ENCODE measurements at places on chromosomes 2 and 18.
A peak's percentile ranks its signal among the peaks of the same experiment; 100 is the strongest.

- DNase-seq: no peak
Measured at GRCh38 chr2:112876257-112876970, 34.6 kb upstream of the IL37 start.

DNA sequence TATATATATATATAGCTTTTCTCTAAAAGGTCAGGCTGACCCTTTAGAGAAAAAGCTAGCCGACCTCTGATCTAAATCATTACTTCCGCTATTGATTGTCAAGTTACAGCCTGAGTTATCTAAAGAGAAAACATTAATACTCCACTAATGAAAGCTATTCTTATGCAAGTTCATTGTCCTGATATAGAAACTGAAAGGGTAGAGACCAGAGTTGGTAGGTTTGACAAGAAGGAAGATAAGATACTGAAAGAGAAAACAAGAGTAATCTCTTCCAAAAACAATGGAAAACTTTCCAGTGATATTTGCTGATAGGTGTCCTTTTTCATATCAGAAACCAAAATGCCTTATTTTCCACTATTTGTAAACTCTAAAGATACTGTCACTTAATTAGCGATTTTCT, 62.8 kb upstream of the SLC39A10 start:
- no peak for DNase-seq

GRCh38 chr2:66805016-66805865, 370.3 kb downstream of the MEIS1 start:
- no peak for DNase-seq

GRCh38 chr18:46071653-46072375, at the start of gene PSTPIP2:
Gene PSTPIP2 (minus strand): TSS chr18:46072260. CDS start chr18:46072188, 72 bp downstream.
- DNase-seq: peak; percentile 75

DNA sequence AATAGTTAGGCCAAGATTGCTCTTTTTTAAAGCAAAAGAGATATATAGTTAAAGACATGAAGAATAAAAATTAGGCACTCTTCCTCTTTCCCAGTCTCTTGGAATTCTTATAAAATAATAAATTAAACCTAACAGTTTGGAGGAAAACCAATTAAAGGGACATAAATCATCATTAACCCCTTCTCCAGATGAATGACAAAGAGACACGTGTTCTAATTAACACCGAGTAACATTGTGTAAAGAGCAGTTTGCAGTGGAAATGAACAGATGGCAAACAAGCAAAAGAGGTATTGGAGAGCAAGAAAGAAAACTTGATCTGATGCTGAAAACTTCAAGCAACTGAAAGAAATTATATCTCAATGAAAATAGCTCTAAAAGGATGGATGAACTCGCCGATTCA, 48.4 kb downstream of the BCL2 start:
- DNase-seq: no peak

DNA sequence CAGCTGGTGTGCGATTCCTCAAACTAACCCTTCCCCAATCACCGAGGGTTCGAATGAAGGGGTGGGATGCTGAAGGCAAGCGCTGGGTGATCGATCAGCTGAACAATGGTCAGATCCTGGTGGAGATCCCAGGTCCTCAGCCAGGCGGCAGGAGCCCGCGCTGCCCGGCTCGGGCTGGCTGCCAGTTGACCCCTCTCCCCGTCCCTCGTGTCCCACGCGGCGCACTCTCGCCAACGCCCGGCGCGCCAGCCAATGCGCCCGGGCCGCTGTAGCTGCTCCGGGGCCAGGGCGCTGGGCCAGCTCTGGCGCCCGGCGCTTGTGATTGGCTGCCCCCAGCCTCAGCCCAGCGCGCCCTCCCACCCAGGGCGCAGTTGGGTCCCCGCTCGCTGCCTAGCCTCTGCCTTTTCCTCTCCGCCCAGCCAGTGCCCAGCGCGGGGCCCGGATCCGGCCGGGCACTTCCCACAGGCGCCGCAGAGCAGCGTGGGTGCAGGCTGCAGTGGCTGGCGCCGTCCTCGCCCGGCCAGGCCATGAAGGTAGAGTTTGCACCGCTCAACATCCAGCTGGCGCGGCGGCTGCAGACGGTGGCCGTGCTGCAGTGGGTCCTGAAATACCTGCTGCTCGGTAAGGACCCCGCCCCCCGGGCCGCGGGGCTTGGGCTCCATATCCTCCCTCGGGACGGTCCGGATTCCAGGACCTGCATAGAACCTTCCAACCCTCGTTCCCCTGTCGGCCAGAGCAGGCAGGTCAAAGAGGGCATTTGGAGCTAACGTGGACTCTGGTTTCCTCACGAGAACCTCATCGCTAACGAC, at the start of gene MOGAT1:
TSS of gene MOGAT1 (plus strand) at position 400 of the 809 bp plus-strand sequence. CDS start at position 528, 128 bp downstream.
- DNase-seq: peak; percentile 41

- DNase-seq: no peak
Measured at GRCh38 chr2:170985407-170985806, 56.4 kb downstream of the GORASP2 start.

- DNase-seq: no peak
Measured at GRCh38 chr2:54969940-54970338, 80.3 kb downstream of the RTN4 start.

DNA sequence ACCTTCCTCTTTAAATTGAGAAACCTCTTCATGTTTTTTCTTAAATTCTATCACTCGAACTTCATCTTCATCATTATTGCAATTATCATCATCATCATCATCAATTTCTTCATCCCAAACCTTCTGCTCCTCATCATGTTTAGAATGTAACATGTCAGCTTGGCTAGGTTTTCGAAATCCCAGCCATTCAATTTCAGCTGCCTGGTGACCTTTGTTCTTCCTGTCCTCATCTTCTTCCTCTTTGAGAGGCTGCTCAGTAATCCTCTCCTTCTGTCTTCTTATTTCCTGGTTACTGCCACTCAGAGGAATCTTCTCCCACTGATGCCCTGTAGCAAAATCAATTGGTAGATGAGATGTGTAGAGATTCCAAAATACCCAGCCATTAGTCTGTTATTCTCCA, 4.2 kb downstream of the ERMN start:
- DNase-seq: no peak

DNA sequence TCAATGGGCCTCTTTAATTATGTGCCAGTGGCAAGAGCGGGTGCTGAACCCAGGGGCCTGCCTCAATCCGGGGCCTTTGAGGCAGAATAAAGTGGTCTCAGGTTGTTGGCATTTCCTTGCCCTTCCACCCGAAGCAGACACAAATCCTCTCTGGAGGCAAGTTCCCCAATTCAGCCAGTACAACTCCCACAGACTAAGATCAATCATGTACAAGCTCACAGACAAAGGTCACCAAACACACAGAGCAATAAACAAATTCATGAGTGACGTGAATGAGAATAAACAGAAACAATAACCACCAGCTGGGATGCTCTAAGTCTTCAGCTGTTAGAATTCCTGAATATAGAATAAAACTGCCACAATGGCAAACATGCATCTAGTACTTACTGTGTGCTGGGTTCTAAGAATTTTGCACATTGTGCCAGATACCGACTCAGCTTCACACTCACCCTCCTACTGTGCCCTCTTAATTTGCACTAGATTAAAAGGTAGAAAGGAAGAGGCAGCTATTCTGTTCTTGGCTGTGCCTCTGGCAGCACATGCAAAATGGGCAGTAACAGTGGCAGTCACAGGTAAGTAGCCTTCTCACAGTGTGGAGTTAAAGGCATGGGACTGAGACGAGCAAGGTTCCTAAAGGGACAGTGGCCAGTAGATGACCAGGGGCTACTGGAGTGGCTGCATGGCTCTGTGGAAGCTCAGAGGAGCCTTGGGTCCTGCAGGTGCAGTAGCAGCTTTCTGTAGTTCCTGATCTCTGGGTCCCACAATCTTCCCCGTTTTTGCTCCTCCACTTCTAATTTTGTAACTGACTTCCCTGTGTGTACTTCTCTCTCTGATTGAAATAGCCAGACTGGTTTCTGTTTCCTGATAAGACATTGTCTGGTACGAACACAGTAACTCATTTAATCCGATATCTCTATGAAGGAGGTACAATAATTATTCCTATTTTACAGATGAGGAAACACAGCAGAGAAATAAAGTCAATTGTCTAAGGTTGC, 34.6 kb upstream of the IL1B start:
- DNase-seq: no peak

- peak; percentile 69 for DNase-seq
Measured at GRCh38 chr2:217714287-217714751, 288.5 kb downstream of the TNS1 start.

GRCh38 chr18:2984703-2985261, 28.2 kb downstream of the LPIN2 start:
- DNase-seq: no peak

DNA sequence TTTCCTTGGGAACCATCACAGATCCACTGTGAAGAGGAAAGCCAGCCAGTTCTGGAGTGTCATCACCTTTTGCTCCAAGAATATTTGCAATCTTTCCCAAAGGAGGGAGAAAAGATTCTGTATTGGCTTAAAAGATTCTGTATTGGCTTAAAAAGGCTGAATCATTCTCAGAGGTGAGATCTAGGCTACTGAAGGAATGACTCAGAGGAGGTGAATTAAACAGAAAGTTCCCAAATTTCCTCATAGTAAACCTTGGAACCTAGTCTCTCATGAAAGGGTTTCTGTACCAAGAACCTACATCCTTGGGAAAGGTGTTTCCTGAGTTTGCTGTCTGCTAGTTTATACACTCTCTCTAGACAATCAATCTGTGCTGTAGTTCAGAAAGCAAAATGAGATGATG, 34.1 kb upstream of the GRB14 start:
- no peak for DNase-seq

GRCh38 chr2:124283096-124283495, 258.0 kb downstream of the CNTNAP5 start:
- DNase-seq: no peak

- DNase-seq: no peak
Measured at GRCh38 chr18:6406910-6407470, 7.7 kb downstream of the L3MBTL4 start.

DNA sequence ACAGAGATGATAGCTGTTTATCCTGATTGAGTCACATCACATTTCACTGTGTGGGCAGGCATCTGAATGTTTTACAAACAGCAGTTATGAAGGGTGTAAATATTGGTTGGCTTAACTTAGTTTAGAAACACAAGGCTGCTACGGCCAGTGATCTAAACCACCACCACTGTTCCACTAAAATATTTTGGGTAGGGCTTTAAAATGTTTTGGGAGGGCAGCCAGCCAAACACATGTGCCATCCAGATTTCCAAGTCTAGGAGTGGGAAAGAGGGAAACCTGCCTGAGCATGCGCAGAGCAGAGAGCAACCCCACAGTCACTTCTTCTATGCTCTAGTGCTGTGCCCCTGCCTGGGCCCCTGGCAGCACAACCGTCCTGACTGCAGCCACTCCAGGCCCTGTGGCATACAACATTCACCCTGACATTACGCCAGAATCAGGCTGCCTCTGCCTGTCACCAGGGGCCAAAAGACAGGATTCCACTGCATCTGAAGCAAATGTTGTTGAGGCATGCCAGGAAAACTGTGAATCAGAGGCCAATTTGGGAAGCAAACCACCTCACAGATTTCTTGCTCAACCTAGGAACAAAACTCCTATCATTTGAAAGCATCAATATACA, 74.8 kb upstream of the COL5A2 start:
- peak; percentile 93 for DNase-seq

GRCh38 chr2:3162442-3163077, 215.1 kb downstream of the EIPR1 start:
- no peak for DNase-seq

DNA sequence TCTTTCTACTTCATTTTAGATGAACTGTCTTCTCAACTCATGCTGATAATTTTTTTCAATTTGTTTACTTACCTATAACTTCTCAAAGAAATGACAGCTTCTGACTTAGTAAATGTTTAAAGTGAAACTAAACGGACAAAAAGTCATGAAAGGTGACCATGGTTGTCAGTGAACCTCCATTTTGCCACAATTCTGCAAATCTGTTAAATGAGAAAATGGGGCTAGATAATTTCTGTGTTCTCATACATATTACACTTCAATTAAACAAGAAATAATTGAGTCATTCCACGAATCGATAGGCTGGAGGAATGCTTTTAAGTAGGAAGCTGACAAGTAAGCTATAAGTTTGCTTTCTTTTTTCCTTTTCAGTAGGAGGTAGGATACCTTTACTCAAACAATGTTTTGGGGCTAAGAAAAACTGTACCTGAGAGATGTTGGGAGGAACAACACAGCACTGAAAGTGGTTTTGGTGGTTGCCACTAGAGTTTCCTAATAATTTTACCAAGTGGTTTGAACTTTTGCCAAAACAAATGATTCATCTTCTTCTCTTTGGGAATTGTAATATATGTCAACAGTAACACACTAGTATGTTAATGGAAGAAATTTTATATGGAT, 17.1 kb downstream of the DYNAP start:
- DNase-seq: no peak

DNA sequence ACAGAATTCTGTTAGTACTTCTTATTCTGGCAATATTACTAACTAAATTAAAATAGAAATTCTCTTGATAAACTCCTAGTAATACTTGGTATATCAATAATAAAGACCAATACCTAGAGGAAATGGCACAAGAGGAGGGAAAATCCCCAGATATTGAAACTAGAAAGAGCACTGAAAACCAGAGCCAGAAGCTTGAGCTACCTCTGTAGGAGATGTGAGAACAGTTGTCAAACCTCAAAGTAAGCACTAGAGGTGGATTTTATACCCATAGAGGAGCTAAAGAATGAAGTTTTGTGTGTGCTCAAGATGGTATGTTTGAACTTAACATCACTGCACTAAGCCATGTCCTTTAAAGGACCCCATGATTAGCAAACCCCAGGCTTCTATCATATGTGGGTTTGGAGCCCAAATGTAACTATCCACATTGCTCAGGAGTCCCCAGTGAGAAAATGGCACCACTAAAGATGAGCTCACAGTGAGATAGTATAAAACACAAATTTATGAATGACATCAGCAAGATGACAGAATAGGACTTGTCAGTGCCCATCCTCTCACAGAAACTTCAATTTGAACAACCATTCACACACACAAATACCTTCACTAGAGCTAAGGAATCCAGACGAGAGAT, 122.1 kb downstream of the PKP4 start:
- DNase-seq: no peak

- peak; percentile 94 for DNase-seq
Measured at GRCh38 chr2:73385504-73386341, at the start of gene ALMS1. Gene ALMS1 (plus strand): TSS chr2:73385836. CDS start chr2:73385869, 33 bp downstream.

DNA sequence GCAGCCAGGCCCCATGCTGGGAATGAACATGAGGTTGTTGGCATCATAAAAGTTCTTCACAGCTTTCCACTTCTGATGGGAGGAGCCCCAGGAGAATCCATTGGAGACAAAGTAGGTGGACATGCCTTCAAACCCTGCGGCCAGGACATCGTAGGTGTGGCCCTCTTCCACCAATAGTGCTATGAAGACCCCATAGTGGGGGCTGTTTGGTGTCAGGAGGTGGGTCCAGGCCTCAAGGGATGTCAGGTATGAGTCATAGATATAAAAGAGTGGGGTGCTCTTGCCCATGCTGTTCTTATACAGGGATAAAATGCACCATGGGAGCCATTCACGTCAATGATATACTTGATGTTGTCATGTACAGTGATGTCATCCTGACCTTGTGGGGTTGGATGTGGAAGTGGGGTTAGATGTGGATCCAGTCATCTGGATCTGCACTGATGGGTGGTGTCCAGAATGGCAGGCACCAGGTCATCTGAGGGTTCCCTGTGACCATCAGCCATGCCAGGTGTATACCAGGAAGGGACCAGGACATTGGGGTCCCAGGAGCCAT, 22.1 kb upstream of the MCM6 start:
- DNase-seq: no peak

GRCh38 chr2:45922577-45922988, 271.1 kb downstream of the PRKCE start:
- peak; percentile 42 for DNase-seq

Measured in left hindlimb (tissue), 1 donor.